ENCODE measurements at places on chromosomes 13 and 19.

- DNase-seq: no peak
Observed at GRCh38 chr13:35159041-35159440, 217.0 kb downstream of the NBEA start.

DNA sequence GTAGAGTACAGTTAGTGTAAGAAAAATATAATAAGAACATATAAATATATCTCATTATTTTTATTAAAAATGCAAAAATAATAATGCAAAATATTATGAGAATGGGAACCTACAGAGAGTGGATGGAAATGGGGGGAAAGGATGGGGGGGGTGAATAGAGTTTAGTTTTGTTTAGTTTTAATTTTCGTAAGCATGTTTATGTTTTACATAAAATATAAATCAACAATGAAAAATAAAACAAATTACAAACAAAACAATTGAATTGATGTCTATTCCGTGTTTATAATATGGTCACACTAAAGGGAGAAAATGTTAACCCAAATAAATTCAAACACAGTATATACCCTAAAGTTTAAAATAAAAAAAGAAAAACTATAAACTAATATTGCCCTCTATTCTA, 1717.4 kb upstream of the SPRY2 start:
- no peak for DNase-seq

GRCh38 chr13:60227158-60227557, 63.4 kb upstream of the DIAPH3 start:
- DNase-seq: no peak

DNA sequence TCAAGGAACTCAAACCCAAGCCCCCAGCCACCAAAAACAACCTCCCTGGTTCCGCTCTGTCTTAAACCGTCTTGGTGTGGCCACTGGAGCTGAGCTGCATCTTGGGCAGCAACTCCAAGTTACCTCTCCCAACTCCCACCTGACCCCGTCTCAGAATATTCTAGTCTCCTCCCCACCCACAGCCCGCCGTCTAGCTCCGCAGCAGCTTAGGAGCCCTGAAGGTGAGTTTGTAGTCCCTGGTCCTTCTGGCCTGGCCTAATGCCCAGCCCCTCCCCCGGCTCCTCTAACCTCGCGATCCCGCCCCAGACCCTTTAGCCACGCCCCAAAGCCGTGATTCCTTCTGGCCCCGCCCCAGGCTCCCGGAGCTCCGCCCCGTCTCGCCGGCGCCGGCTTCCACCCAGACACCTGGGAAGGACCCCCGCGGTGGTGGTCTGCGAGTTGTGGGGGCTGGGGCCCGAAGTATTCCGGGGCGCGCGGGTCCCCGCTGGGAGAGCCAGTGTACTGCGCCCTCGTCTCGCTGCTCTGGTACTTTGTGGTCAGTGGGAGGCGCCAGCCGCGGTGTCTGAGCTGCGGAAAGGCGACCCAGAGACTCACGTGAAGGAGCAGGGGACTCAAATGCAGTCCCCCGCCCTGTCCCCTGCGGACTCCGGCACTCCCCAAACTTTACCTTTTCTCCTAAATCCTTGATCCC, 2.5 kb upstream of the LHB start:
- DNase-seq: no peak

- no peak for DNase-seq
Observed at GRCh38 chr13:26847281-26847680, 86.7 kb upstream of the GPR12 start.

DNA sequence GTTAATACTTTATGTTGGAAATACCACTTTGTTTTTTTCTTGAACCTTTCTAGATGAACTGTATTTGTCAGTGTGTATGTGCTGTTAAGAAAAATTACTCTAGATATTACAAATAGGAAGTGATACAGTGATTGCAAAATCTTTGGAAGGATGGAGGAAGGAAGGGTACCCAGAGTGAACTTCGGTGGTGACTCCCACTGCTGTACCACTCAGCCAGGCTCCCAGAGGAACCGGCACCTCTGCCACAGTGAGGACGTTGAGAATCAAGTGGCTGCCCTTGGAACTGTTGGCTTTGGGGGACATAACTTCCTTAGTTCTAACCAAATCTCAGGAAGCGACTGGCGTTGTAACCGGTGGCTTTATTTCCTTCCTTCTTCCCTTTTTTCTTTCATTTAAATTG, 184.7 kb downstream of the PCCA start:
- no peak for DNase-seq

DNA sequence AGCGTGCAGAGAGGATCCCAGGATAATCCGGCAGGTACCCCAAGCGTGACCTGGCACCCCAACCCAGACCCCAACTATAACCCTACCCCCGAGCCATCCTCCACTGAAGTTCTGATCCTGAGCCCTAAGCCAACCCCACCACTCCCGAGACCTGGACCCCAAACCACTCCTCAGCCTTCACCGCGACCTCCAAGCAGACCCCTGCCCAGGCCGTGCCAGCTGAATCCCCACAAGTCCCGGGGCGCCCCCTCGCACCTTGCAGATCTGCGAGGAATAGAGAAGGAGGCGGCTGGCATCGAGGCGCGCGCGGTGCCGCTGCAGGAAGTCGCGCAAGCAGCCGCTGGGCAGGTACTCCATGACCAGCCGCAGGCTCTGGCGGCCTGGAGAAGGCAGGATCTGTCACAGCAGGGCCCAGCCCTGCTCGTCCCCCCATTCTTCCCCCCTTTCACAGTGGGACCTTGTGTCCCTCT, 10.1 kb upstream of the INSL3 start:
- no peak for DNase-seq

DNA sequence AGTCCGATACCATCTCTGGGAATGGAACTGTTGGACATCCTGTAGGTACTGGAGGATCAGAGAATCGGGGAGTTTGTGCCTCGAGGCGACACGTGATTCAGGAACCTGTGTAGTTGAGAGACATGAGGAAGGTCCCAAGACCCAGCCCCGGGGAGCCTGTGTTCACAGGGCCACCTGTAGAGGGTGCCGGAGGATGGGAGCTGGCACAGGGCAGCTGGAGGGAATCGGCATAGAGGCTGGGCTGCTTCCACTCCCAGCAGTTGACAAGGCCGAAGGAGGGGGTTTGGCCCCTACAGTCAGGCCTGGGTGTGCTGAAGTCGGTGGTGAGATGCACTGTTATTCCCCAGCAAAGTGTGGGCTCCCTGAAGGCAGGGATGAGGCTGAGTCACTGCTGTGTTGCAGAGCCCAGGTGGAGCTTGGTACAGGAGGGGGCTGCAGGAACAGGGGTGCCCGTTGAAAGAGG, 2.5 kb upstream of the ISYNA1 start:
- no peak for DNase-seq

DNA sequence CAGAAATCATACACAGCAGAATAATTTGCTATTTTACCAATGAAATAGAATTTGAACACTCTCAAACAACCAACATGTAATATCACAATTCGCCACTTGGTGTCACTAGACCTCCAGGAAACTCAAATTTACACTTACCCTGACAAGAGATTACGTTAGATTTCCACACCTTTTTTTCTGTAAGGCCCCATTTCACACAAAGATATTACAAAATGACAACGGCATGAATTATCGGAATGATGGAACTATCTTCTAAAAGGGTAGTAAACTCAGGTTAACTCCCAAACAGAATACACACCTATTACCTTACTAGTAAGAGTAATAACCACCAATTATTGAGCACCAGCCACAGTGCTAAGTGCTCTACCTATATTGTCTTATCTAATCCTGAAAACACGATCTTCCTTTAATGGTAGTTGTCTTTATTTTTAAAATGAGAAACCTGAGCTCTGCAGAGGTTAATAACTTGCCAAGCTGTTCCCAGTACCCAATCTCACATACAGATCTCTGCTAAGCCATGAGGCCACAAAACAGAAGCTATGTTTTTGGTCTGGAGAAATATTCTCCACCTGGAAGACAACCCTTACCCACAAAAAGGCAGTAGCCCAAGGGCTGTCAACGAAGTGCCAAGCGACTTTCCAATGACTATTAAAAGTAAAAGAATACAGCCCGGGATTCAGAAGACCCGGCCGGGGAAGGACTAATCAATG, 152.4 kb downstream of the DCLK1 start:
- DNase-seq: peak; percentile 38

DNA sequence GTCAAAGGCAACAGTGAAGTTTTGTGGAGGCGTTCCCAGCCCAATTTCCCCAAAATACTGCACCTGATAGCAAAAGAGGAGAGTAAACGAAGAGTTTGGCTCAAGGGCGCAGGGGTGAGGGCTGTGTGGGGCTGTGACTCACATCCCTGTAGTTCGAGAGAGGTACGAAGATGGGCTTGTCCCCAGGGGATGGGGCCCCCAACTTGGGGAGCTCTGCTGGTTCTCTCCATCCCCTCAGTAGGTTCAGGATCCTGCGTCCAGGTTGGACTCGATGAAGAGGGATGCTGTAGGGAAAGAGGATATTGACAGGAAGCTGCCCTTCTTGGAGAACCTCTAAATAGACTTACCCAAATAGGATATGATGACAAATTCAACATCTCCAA, 3.4 kb downstream of the NAPSA start:
- no peak for DNase-seq

DNA sequence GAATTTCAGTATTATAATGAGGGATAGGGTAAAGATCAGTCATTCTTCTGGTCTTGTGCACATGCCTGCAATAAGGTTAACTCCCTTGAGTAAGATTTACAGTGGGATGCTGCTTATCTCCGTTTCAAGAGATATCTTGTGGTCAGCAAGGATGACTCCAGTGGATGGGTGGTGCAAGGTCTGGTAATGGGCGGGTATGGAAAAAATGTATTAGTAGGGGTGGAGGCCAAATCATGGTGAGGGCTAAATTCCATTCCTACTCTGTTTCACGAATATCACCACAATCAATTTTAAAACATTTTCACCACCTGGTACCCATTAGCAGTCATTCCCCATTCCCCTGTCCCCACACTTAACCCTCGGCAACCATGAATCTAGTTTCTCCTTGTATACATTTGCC, 40.6 kb downstream of the CCDC122 start:
- DNase-seq: no peak

GRCh38 chr13:114062754-114063153, 69.7 kb downstream of the RASA3 start:
- DNase-seq: no peak

DNA sequence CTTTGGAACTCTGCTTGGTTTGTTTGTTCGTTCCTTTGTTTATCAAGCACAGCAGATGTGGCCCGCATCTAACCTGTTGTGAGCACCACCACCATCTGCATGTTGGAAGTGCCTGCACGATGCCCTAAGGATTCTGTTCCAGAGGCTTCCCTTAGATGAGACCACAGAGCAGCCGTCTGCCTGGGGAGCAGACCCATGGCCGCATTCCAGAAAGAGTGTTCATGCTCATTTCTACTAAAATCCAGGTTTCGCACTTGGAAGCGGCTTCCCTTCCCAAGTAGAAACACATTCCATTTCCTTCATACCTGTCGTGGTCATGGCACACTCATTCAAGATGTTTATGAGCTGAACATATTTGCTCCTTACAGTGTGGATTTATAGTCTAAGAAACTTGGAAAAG, 27.2 kb downstream of the COL4A2 start:
- no peak for DNase-seq

GRCh38 chr13:50715402-50716146, 127.9 kb downstream of the DLEU7 start:
- DNase-seq: no peak

DNA sequence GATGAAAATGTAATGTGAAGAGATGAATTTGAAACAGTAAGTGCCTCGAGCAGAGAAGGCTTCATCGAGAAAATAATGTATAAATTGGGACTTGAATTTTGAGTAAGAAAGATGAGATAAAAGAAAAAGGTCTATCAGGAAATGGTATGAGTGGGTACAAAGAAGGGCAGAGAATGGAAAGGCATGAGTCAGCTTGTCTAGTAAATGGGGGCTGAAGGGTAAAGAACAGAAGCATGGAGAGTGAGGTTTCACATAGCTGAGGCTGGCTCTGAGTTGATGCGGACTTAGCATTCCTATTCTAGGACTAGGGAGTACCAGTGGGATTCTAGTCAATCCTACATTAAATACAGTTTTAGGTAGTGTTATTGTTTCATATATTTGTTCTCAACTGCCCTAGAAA, 85.8 kb downstream of the ZC3H13 start:
- DNase-seq: no peak

DNA sequence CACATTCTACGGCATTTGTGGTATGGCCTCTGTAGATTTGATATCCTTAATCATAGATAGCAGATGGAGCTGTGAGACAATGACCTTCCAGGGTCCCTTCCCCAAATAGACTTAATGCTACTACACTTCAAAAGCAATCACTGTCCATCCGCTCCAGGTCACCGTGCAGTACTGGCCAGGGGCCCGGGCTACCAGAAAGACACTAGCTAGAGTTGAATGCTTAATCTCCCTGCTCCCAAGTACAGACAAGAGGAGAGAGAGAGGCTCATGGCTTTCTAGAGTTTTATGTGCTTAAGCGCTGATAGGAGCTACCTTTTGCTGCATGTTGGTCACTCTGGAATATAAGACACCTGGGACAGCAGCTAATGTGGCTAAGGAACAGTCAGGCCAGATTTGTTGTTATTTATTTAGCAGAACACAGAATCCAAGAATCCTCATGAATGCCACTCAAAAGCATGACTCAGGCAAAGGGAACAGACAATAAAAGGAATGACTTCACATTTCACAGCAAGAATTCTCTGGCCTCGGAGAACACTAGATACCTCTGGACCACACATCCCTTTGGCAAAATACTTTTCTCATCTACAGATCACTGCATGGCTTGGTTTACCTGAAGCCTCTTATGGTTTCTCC, 165.0 kb downstream of the LACC1 start:
- DNase-seq: peak; percentile 45

GRCh38 chr19:17052439-17052838, 22.8 kb downstream of the HAUS8 start:
- DNase-seq: peak; percentile 15

DNA sequence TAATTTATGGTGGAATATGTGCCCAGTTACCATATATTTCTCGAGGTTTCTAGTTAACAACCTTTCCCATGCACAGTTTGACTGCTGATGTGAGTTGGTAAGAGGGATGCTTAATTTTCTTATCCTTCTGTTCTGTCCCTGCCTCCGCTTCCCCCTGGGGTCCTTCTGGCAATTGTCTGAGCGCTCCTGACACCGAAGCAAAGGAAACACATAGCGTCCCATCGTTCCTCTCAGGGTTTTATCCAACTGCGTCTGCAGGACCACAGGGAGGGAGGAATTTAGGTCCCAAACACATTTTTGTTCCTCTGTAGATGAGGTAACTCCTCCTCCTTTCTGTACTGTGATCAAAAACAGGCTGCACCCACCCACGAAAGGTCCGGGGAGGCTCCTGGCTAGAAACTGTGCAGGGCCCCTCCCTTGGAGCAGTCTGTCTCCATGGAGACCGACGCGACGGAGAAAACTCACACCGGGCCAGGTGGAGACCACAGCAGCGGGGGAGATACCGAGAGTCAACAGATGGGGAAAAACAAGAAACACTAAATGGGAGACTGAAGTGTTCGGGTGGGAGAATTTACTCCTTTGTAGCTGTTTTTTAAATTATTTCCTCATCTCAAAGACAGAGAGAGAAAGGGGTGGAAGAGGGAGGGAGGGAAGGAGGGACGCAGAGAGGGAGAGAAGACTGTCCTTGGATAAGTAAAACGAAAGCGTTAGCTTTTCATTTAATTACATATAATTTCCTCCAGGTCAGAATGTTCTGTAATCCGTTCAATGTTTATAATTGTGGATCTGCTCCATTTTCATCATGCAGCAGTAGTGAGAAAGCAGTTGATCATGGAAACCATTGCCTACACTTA, 191.8 kb upstream of the NBEA start:
- DNase-seq: peak; percentile 53

GRCh38 chr13:38850868-38851626, 139.6 kb downstream of the STOML3 start:
- no peak for DNase-seq
